Peyer's patch (tissue), 4 donors: ENCODE measurements at places on chromosomes 7 and 10.

- DNase-seq = no peak
Measured at GRCh38 chr7:126569402-126569801, 683.3 kb downstream of the GRM8 start.

GRCh38 chr10:57621466-57621865, 646.2 kb downstream of the IPMK start:
- no peak for DNase-seq

GRCh38 chr10:47073967-47074366, 162.7 kb downstream of the PTPN20 start:
- DNase-seq = no peak

GRCh38 chr10:114697061-114697598, 39.1 kb upstream of the ABLIM1 start:
- DNase-seq = no peak

- DNase-seq = no peak
Measured at GRCh38 chr7:27204851-27205322, 5.0 kb upstream of the HOXA13 start.

DNA sequence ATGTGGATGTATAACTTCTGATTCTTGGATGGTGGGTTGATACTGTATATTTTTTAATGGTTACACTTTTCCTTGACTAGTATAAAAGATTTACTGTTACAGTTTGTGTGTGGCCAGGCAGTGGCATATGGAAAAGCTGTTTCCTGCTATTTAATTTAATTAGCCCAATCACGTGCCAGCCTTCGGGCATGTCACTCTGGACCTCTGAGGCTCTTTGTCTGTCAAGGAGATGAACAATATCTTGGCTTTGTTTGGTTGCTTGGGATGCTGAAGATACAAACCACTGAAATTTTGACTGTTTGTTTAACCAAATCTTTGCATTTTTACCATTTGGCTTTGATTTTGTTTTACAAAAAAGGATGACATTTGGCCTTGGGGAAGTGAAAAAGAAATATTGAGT, 185.0 kb downstream of the HDAC9 start:
- DNase-seq = no peak

DNA sequence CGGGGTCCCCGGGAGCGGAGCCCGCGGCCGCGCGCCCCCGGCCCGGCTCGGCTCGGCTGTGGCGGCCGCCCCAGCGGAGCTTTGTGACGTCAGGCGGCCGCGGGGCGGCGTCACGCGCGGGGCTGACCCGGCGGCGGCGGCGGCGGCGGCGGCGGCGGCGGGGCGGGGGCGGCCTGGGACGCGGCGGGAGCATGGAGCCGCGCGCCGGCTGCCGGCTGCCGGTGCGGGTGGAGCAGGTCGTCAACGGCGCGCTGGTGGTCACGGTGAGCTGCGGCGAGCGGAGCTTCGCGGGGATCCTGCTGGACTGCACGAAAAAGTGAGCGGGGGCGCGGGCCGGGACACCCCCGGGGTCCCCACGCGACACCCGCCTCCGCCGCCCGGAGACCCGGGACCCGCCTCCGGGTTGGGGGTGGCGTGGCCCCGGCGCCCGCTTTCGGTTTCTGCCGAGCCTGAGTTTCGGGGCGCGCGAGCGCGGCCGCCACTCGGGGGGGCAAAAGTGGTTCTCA, at the start of gene PWWP2B:
TSS of gene PWWP2B (plus strand) at position 165 of the 506 bp plus-strand sequence. CDS start at position 192, 27 bp downstream.
- DNase-seq = peak; percentile 83

DNA sequence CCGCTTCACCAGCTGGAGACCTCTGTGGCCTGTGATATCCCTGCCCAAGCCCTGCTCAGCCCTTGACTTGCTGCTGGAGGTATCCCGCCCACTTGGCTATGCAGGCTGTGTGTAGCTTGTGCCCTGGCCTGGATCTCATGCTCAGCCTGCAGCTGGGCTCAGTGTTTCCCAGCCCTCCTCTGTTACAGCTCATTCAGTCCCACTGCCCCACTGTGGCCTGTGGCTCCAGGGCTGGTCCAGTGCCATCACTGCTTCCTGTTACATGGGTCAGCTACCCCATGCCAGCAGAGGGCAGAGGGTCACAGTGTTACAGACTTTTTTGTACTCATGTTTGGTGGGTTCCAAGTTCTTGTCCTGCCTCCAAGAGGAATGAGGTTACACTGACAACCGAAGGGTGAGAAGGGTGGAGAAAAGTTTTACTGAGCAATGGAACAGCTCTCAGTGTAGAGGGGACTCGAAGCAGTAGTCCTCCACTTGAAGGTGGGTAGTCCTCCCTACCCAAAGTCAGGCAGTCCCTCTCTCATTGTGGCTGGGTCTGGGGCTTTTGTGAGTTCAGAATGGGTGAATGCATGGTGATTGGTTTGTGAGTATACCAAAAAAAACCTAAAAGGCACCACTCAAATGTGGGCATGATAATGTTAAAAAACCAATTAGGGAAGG, 100.4 kb downstream of the ANKRD7 start:
- DNase-seq = no peak

GRCh38 chr7:128831994-128832879, 2.0 kb downstream of the FLNC start:
- DNase-seq = no peak

DNA sequence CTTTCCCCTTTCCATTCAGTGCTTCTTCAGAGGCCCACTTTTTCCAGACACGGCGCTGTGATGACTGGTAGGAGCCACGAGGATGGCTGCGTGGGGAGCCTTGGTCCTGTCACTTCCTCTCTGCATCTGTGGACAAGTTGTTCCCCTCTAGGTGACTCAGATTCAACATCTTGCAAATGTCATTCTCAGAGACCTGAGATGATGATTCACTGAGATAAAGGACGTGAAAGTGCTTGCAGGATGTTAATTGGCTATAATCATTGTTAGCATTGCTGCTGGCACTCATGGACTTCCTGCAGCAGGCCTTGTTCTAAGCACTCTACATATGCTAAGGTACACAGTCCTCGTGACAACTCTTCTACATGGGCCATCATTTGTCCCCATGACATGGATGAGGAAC, 489.8 kb upstream of the ZMIZ1 start:
- DNase-seq = peak; percentile 61

GRCh38 chr7:135993950-135994349, 16.8 kb upstream of the MTPN start:
- DNase-seq = no peak

- DNase-seq = no peak
Measured at GRCh38 chr7:95579318-95579717, 17.0 kb downstream of the PDK4 start.

- DNase-seq = no peak
Measured at GRCh38 chr7:25963733-25964132, 188.3 kb upstream of the NFE2L3 start.

- no peak for DNase-seq
Measured at GRCh38 chr7:5612695-5613094, 168.8 kb downstream of the RNF216 start.

- DNase-seq = no peak
Measured at GRCh38 chr7:134155206-134155605, 28.1 kb downstream of the LRGUK start.

GRCh38 chr10:5550250-5550545, 25.4 kb downstream of the CALML3 start:
- no peak for DNase-seq
